Transverse colon (tissue), 4 donors: ENCODE measurements at places on chromosomes 13 and 19. TPM values are rescaled to one million over a fixed set of nuclear protein-coding genes. Genes with fewer than 3 reads are reported as not detected.

- no peak overlapping the region for H3K27ac ChIP-seq
- H3K36me3 ChIP-seq = no peaks in the 10 kb centered on the region
- no peak overlapping the region for H3K4me3 ChIP-seq
- DNase-seq = no peak
- H3K4me1 ChIP-seq = no peaks in the 10 kb centered on the region
Observed at GRCh38 chr13:111895896-111896821, 170.8 kb upstream of the SOX1 start.

- DNase-seq = no peak
- H3K4me3 ChIP-seq = no peak overlapping the region
- no peaks in the 10 kb centered on the region for H3K36me3 ChIP-seq
- no peaks in the 10 kb centered on the region for H3K27me3 ChIP-seq
Observed at GRCh38 chr19:47107202-47107952, 6.2 kb downstream of the ZC3H4 start.

- DNase-seq = no peak
- no peaks in the 10 kb centered on the region for H3K36me3 ChIP-seq
- H3K27me3 ChIP-seq = no peaks in the 10 kb centered on the region
- no peak overlapping the region for H3K4me3 ChIP-seq
Observed at GRCh38 chr13:48994706-48995105, 19.0 kb downstream of the FNDC3A start.

GRCh38 chr19:12788682-12789097, 2.6 kb upstream of the JUNB start:
- peak overlapping the region; percentile 84 for H3K4me3 ChIP-seq
- peaks cover 64% of the 10 kb centered on the region for H3K4me1 ChIP-seq
- H3K27me3 ChIP-seq = no peaks in the 10 kb centered on the region
- peak overlapping the region; percentile 97 for H3K27ac ChIP-seq

DNA sequence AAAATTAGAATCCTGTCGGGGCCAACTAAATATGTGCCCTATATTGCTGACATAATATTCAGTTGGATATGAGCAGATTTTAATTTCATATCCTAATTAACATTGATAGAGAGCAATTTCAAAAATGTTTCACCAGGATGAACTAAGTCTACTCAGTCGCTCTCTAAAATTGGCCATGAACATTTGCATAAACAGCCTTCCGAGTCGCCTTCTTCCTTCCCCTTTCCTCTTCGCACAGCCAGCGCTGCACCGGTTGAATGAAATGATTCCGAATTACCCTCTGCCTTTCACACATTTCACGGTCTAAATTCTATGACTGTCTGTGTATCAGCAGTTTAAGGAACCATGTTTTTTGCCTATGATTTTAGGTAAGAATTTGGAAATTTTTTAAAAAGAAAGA, 413.7 kb downstream of the LIG4 start:
- DNase-seq = no peak
- no peak overlapping the region for H3K27ac ChIP-seq
- no peaks in the 10 kb centered on the region for H3K36me3 ChIP-seq
- no peaks in the 10 kb centered on the region for H3K4me1 ChIP-seq

GRCh38 chr19:14871619-14872230, 14.2 kb downstream of the OR7A17 start:
- no peaks in the 10 kb centered on the region for H3K4me1 ChIP-seq
- no peak for DNase-seq
- H3K36me3 ChIP-seq = no peaks in the 10 kb centered on the region
- peaks cover 11% of the 10 kb centered on the region for H3K27me3 ChIP-seq

MIA gene
- not detected for total RNA-seq

GRCh38 chr13:22074403-22074802, 403.5 kb downstream of the FGF9 start:
- no peak overlapping the region for H3K4me3 ChIP-seq
- H3K36me3 ChIP-seq = no peaks in the 10 kb centered on the region
- H3K4me1 ChIP-seq = no peaks in the 10 kb centered on the region

- H3K27me3 ChIP-seq = peaks cover 17% of the 10 kb centered on the region
- peak overlapping the region; percentile 90 for H3K27ac ChIP-seq
Observed at GRCh38 chr13:34942732-34943435, 814 bp downstream of the NBEA start.

DNA sequence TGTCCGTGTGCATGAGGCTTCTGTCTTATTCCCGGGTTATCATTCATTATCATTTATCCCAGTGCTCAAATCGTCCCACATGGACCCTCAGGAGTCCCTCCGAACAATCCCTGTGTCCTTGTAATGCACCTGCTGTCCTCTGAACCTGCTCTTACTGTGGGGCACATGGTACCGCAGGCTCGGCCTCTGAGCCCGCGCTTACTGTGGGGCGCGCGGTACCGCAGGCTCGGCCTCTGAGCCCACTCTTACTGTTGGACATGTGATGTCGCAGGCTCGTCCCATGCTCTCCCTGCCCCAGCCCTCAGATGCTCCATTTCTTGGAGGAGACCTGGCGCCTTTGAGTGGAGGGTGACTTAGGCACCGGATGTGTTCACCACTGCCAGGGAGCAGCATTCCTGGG, 16.8 kb upstream of the ZNF554 start:
- no peaks in the 10 kb centered on the region for H3K4me1 ChIP-seq
- H3K27ac ChIP-seq = no peak overlapping the region
- no peak overlapping the region for H3K4me3 ChIP-seq
- H3K36me3 ChIP-seq = no peaks in the 10 kb centered on the region
- DNase-seq = no peak

DNA sequence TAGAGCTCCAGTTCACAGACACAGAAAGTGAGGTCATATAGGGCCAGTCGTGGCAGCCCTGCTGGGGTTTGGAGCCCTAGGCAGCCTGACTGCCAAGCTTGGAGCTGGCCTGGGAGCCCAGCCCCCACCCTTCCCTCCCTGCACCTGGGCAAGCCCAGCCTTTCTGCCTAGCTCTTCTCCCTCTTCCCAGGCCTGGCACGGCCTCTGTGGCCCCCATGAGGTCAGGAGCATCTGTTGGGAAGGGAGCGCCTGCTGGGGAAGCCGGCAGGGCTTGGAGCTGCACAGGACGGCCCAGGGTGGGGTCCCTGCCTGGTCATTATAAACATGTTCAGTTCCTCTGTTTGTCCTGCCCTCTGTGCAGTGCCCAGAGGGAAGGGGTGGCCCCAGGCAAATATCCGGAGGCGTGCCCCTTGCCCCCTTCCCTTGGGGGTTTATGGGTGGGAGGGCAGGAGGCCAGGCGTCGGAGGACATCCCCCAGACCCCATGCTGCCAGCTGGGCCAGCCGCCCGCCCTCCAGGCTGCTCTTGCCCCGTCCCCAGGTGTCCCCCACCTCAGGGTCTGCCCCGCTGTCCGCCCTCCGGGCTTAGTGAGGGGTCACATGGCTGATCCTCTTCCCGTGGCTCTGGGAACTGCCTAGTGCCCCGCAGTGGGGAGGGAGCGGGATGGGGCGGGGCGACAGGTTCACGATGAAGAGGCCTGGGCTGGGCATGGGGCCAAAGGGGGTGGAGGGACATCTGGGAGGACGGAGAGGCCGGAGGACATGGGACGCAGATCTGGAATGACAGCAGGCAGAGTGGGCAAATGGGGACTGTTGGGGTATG, 30.0 kb upstream of the NCCRP1 start:
- H3K27me3 ChIP-seq = no peaks in the 10 kb centered on the region
- H3K4me1 ChIP-seq = peaks cover 18% of the 10 kb centered on the region
- peak overlapping the region; percentile 75 for H3K27ac ChIP-seq
- DNase-seq = peak; percentile 88

DNA sequence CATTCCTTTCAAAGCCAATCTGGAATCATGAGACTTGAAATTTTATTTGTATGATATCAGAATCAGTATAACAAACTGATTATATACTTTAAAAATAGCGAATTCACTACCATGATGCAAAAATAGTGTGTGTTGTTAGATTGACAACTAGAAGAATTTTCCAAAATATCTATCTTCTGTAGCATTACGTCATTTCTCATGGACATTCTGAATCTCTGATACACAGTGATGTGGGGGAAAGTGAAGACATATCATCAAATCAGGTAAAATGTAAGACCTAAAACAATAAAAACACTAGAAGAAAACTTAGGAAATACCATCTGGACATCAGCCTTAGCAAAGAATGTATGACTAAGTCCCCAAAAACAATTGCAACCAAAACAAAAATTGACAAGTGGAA, 1292.0 kb upstream of the PCDH9 start:
- no peaks in the 10 kb centered on the region for H3K36me3 ChIP-seq
- H3K27me3 ChIP-seq = no peaks in the 10 kb centered on the region
- H3K4me3 ChIP-seq = no peak overlapping the region
- no peaks in the 10 kb centered on the region for H3K4me1 ChIP-seq

- peak overlapping the region; percentile 86 for H3K27ac ChIP-seq
- peaks cover 23% of the 10 kb centered on the region for H3K4me1 ChIP-seq
- no peaks in the 10 kb centered on the region for H3K36me3 ChIP-seq
- peak overlapping the region; percentile 45 for H3K4me3 ChIP-seq
- peak; percentile 90 for DNase-seq
Observed at GRCh38 chr19:10269333-10270179, 1.4 kb upstream of the ICAM1 start.

- H3K27ac ChIP-seq = no peak within 1 kb of the TSS
- DNase-seq = no peak
- no peaks in the 10 kb centered on the region for H3K36me3 ChIP-seq
- no peaks in the 10 kb centered on the region for H3K4me1 ChIP-seq
Observed at GRCh38 chr19:54502518-54503048, at the start of gene LAIR2. Gene LAIR2, plus strand, starts transcription at chr19:54502831. Its CDS starts 88 bp downstream, at chr19:54502919.

- no peak overlapping the region for H3K4me3 ChIP-seq
- no peaks in the 10 kb centered on the region for H3K36me3 ChIP-seq
- DNase-seq = no peak
- no peak overlapping the region for H3K27ac ChIP-seq
- no peaks in the 10 kb centered on the region for H3K4me1 ChIP-seq
Observed at GRCh38 chr13:68550330-68550729, 1320.2 kb upstream of the PCDH9 start.

DNA sequence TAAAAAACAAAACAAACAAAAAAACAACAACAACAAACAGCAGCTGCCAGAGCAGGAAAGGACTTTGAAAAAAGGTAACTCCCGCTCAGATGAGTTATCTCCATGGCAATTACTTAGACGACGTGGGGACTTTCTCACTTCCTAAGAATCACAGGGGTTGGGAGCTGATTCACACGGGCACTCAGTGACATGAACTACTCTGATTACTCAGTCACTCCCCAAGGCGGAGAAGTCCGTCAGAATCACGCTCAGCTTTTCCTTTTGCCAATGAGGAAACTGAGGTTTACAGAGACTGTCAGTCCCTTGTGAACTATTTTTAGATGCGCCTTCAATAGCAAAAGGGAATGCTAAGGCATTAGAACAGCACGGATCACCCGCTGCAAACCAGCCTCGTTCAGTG, 32.3 kb upstream of the MATK start:
- no peaks in the 10 kb centered on the region for H3K36me3 ChIP-seq

GRCh38 chr13:79989217-79989661, 351.7 kb downstream of the SPRY2 start:
- no peaks in the 10 kb centered on the region for H3K27me3 ChIP-seq
- peak overlapping the region; percentile 62 for H3K27ac ChIP-seq
- DNase-seq = peak; percentile 49
- H3K4me3 ChIP-seq = no peak overlapping the region
- peaks cover 9% of the 10 kb centered on the region for H3K4me1 ChIP-seq

RNF113B gene
- not detected for total RNA-seq

MBD3L3 gene
- total RNA-seq = not detected

DNA sequence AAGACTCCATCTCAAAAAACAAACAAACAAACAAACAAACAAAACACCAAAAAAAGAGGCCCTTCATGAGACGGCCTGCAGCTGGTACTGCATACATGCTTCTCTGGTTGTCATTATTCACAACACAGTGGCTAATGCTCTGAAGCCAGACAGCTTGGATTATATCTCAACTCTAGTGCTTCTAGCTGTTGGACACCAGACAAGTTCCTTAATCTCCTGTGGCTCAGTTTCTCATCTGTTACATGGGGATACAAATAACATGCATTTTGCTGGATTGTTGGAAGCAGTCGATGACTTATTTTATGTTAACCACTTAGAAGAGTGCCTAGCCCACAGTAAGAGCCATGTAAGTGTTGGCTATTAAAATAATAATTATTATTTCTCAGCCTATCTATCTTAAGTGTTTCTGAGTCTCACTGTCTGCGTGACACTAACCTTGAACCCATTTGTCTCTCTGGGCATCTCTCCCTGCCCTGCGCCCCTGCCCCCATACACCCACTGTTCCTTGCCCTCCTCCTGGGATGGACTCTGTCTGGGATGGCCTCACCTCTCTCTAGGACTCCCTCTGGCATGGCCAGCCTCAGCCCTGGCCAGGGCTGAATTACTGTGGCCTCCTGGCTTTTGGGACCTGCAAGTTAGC, 3.1 kb upstream of the JUNB start:
- peak overlapping the region; percentile 90 for H3K4me3 ChIP-seq
- H3K36me3 ChIP-seq = no peaks in the 10 kb centered on the region
- DNase-seq = no peak
- H3K27ac ChIP-seq = peak overlapping the region; percentile 97
- no peaks in the 10 kb centered on the region for H3K27me3 ChIP-seq
